Fibroblast of skin of scalp (primary cell): ENCODE measurements at places on chromosomes 1 and 21.
A peak's percentile ranks its signal among the peaks of the same experiment; 100 is the strongest.

DNA sequence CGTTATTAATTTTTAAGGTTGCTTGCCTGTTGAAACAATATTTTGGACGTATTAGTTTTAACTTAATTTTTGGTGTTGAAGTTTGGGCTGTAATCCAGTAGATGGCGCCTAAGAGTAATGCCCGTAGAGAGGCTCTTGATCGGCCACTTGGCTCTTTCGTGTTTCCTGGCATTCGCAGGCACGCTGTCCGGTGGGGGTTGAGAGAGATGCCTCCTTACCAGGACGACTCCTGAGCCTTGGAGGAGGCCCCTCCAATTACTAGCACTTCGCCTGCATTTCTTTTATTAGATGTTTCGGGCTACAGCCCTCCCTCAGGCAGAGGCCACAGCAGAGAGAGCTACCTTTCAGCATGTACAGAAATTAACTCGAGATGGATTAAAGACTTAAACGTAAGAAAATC is 12.0 kb downstream of the OR2M4 start:
- DNase-seq: peak; percentile 5

DNA sequence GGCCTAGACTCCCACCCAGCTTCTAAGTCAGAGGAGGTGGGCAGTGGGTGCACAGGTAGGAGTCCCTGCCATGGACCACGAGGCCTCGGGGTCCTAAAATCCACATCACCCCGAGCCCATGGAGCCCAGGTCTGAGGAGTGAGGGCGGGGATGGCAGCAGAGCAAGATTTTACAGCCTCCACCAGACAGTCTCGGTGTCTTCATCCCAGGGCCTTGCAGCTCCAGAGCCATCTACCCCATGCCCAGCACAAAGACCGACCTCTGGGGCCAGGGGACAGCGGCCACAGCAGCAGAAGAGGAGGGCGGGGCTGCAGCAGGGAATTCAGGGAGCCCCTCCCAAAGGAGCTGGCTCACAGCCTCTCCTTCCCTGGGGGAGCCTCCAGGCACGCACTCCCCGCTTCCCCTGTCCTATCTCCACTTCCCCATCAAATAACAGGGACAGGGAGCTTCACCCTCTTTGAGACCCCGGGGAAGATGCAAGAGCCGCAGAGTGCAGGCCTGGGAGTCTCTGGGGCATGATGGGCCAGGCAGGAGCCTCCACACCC is 14.6 kb downstream of the CHD5 start:
- DNase-seq: no peak

DNA sequence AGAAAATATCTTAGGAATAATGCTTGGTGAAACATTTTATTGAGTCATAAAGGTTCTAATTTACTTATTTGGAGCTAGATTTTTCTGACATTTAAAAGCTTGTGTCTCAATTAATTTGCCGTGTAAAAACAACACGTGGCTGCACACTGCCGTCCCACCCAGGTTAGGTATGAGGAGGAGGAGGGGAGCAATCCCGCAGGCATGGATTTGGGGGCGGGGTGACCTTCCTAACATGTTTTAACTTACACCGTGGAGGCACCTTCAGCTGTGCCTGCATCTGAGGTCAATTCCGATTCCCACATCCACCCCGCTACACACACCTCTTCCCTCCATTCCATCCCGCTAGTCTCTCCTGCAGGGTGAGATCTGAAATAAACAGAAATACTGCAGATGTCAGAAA is 28.5 kb upstream of the UMODL1 start:
- DNase-seq: no peak

DNA sequence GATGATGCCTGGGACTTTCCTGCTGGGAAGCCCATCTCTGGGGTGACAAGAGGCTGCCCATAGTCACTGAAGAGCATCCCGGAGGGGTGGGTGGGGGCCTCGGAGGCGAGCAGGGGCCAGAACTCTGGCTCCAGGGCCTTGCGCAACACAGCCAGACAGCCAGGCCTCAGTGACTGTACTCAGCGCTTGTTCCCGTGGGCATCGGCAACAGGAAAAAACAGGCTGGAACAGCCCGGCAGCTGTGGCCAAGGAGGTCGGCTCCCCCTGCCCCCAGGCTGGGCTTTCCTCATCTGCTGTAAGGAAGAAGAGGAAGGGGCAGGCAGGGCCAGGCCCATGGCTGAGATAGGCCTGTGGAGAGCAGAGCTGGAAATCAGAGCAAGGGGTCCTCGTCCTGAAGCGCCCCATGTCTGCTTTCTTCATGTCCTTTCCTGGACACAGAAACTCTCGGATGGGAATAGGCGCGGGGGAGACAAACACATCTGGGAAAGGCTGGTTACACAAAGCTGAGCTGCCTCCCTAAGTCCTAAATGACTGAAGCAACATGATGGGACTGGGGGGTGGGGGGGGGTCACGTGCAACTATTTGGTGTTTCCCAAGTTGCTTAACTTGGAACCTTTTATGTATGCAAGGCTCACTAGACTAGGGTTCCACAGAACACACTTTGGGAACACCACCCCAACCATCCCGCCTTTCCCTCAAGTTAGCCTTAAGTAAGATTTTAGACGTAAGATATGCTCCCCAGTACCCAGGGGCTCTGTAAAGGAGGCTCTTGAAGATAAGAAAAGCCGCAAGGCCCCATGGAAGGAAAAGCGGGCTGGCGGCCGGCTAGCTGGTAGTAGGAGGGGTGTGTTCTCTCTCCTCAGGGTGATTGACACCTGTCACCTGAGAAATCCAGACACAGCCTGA is 30.7 kb downstream of the HSPG2 start:
- DNase-seq: no peak

GRCh38 chr1:85464497-85465098 is 361 bp downstream of the DDAH1 start:
- peak; percentile 67 for DNase-seq
